ENCODE measurements at places on chromosomes 6 and 20.

GRCh38 chr6:108760126-108761050, 87.8 kb upstream of the ARMC2 start:
- no peak for DNase-seq

- DNase-seq = no peak
These were observed 12.4 kb downstream of the LHFPL5 start for GRCh38 chr6:35817515-35817914.

- DNase-seq = no peak
These were observed 650.7 kb downstream of the KIF16B start for GRCh38 chr20:15922556-15922955.

DNA sequence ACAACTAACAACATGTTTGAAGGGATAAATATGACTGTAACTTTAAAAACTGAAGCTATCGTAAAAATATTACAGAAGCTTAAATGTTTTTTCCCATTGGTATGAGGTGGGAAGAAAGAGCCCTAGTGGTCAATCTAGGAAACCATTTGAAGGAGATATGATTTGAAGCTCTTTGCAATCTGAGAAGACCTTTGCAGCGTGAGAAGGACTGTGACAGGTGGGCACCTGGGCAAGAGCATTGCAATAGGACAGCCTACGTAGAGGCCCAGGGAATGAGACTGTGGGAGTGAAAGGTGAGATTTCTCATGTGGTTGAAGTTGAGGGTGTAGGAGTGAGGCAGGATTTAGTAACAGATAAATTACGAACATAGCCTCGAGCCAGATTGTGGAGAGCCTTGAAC, 108.0 kb upstream of the PDE7B start:
- DNase-seq = no peak

DNA sequence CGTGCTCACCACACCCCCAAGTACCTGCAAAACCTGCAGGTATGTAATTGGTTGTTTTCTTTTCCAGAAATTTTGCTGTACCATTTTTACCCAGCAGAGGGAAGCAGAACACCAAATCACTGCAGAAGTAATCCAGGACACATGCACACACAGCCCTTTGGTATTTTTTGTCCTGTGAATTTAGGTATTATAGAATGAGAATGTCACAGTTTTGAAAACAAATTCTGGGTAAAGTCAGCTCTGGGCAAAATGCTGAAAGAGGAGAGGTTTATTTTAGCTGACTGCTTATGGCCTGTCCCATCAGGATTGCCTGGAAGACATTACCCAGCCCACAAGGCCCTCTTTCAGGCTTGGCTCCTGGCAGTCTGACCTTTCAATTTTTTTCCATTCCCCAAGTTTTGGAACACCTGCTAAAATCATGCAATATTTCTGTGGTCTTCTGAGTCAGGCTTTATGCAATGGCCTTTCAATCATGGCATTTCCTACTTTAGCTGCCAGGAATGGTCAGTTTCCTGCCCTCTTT, 3.5 kb upstream of the EFHC1 start:
- DNase-seq = peak; percentile 25

DNA sequence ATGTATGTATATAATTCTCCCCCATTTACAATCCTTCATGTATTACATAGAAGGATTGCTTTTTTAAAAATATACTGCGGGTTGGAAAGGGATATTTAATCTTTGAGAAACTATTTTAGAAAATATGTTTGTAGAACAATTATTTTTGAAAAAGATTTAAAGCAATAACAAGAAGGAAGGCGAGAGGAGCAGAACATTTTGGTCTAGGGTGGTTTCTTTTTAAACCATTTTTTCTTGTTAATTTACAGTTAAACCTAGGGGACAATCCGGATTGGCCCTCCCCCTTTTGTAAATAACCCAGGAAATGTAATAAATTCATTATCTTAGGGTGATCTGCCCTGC, 3.6 kb downstream of the FOXC1 start:
- DNase-seq = no peak

GRCh38 chr20:23456873-23457272, 4.2 kb upstream of the CST11 start:
- no peak for DNase-seq

- no peak for DNase-seq
These were observed 9.4 kb downstream of the HSF2 start for GRCh38 chr6:122408702-122409458.

DNA sequence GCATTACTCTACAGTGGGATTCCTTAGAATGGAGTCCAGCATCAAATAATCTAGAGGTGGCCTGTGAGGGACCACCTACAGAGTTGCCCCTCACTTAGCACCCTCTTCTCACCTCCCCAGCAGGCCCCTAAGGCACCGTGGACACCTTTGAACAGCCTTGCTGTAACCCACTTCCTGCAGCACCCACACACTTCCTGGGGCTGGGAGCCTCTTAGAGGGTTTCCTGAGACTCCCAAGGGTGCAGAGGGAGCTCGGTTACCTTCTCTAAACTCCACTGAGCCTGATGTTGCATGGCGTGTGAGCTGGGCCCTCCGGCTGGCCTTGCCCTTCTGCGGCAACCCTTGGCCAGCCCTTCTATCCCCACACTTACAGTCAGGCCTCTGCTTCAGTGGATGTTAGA, 7.3 kb upstream of the SIRPG start:
- DNase-seq = peak; percentile 24

- DNase-seq = no peak
These were observed 25.1 kb upstream of the TAF8 start for GRCh38 chr6:42025066-42025844.

GRCh38 chr6:11810039-11810541, 31.5 kb upstream of the ADTRP start:
- no peak for DNase-seq

GRCh38 chr20:23087587-23088251, 1.6 kb upstream of the CD93 start:
- DNase-seq = no peak

- DNase-seq = no peak
These were observed 700.7 kb downstream of the EPM2A start for GRCh38 chr6:145034664-145035063.

DNA sequence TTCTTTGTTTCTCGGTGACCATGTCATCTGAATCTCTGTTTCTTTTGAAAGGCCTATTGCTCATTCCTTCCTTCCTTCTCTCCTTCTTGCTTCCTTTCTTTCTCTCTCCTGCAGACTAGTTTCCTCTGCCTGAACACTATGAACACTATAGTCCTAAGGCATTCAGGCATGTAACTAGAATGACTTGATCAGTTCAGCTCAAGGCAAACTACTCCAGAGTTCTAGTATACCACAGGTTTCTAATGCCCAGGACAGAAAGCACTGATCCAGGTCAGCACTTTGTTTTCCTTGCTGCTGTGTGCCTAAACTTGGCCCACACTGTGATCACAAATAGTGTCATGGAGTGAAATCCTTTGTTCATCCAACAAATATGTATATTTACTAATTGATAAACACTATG, 324.1 kb upstream of the GJE1 start:
- no peak for DNase-seq

DNA sequence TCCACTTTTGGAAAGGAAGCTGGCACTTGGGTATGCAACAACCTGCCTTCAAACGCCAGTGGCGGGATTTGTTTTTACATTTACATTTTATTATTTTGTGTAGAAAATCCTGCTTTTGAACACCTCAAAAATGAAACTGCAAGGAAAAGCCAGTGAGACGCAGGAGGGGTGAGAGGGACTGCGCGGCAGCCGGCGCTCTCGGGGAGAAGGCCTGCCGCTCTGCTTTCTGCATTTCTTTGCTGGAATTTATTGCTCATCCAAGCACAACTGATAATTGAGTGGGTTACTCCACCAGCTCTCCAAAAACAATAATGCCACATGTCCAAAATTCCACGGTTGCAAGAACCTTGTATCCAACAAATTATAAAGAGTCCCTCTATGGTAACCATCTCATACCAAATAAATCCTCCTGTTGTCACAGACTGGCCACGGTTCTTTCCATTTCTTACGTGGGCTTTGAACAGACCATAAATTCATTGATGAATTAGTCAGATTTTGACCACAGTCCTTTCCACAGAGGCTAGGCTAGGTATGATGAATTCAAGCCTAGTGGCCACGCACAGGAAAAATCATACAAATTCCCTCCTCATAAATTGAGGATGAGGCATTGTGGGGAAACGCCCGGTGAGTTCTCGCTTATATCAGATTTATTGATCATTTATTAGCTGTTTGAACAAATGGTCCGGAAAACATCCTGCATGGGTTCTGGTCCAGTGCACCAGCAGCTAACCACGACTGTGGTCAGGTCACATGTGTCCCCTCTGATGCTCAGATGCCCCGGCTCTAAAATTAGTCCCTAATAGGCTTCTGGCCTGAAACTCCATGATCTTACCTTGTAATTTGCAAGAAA, 31.6 kb upstream of the FOXC1 start:
- DNase-seq = no peak

GRCh38 chr20:57705127-57705899, 4.5 kb downstream of the PMEPA1 start:
- no peak for DNase-seq

Data from activated CD4-positive, CD25-positive, alpha-beta regulatory T cell treated with anti-CD3 and anti-CD28 coated beads, Interleukin-2, amount 50 U/mL, for 16 hours (primary cell).